ENCODE measurements at places on chromosomes 3 and 15.

DNA sequence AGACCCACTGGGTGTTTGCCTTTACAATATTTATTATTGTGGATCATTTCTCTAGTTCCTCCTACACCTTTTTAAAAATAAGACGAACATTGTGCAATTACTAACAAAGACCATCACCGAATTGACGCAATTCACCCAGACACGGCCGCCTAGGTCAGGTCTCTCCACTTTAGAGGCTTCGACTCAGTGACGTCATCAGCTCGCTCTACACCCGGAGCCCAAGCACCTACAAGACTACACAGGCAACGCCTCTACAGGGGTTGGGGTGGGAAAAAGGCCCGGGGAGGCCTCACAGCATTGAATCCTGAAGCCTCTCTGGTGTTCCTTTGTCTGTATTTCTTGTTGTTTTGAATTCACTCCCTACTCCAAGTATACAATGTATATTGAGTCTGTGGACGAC, 16.6 kb downstream of the ZIC4 start:
- no peak for DNase-seq

GRCh38 chr15:56394909-56395308, 29.7 kb downstream of the TEX9 start:
- no peak for DNase-seq

DNA sequence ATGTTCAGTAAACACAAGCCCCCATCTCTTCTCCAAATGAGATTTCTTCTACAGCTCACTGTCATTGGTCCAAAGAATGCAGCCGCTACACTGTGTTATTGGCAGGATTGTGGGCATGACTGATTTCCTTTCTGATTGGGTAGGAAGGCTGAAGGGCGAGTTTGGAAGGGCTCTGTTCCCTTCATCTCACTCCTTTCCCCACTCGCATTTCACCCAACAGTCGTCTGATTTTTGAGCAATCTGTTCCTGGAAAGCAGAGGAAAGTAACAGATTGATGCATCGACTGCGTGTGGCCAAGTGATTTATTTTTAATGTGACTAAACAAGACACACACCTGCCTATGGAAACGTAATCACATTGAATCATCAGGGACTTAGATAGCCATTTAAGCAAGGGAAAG, 55.5 kb downstream of the NOX5 start:
- no peak for DNase-seq

- DNase-seq = no peak
Observed at GRCh38 chr15:34889476-34889875, 80.1 kb downstream of the AQR start.
